ENCODE measurements at places on chromosomes 5 and 9. TPM values are rescaled to one million over a fixed set of nuclear protein-coding genes. Genes with fewer than 3 reads are reported as not detected.

DNA sequence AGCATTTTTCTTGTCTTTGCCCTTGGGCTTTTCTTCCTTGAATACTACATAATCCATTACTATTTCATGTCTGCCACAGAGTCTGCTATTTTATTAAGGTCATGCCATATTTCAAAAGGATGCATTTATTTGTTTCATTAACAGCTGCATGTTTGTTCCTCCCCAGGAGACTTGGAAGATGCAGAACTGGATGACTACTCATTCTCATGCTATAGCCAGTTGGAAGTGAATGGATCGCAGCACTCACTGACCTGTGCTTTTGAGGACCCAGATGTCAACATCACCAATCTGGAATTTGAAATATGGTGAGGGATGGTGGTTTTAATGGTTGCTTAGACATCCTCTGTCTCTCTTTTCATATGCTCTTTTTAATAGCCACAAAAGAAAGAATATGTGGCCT is 4.0 kb downstream of the IL7R start:
- no peak for DNase-seq

PCDHB6 gene
- total RNA-seq, result 0.67 TPM

XPA gene
- total RNA-seq, result 10.9 TPM

- DNase-seq, result no peak
Measured at GRCh38 chr9:73050065-73050816, 97.4 kb upstream of the ALDH1A1 start.
